ENCODE measurements at places on chromosomes 7 and 10.

GRCh38 chr7:42485301-42485766, 248.3 kb upstream of the GLI3 start:
- DNase-seq = no peak

DNA sequence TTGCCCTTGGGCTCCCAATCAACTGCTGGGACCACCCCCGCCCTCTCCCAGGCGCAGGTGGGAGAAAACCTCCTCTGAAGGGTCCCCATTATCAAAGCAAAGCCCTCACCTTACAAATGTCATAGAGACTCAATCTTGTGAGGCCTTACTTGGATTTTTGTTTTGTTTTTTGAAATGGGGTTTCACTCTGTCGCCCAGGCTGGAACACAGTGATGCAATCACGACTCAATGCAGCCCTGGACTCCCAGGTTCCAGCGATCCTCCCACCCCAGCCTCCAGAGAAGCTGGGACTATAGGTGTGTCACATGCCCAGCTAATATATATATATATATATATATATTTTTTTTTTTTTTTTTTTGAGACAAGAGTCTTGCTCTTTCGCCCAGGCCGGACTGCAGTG, 57.5 kb upstream of the WIPI2 start:
- DNase-seq = no peak

DNA sequence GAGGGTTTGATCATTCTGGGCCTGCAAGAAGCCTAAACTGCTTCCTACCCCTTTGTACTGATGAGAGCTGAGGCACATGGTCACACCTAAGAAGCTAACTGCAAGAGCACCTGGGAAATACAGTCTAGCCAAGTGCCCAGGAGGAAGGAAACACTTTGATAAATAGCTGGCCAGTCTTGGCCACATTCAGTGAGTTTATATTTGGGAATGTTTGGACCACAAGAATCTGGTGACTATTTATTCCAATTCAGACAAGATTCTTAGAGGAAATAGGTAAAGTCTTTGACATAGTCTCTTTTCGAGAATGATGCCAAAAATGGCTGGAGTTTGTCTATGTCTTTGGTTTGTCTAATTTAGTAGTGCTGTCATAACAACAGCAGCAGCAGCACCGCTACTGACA, 213.6 kb downstream of the KIF20B start:
- DNase-seq = no peak

DNA sequence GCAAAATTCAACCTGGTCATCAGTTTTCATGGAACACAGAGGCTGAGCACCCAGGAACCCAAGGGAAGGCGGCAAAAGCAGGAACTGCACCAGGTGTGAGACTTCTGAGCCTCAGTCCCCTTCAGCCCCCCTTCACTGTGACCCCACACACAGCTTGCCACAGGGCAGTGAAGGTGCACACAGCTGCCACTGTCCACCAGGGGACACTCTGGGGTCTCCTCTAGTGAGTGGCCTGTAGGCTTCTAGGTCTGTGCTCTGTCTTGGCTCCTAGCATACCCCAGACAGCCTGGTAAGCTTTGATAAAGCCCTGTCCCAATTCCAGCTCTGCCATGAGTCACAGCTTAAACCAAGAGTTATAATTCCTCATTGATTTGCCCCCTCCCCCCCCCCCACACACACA, 12.1 kb downstream of the KCNH2 start:
- DNase-seq = no peak

GRCh38 chr7:106504645-106505044, 156.3 kb downstream of the CCDC71L start:
- DNase-seq = no peak

DNA sequence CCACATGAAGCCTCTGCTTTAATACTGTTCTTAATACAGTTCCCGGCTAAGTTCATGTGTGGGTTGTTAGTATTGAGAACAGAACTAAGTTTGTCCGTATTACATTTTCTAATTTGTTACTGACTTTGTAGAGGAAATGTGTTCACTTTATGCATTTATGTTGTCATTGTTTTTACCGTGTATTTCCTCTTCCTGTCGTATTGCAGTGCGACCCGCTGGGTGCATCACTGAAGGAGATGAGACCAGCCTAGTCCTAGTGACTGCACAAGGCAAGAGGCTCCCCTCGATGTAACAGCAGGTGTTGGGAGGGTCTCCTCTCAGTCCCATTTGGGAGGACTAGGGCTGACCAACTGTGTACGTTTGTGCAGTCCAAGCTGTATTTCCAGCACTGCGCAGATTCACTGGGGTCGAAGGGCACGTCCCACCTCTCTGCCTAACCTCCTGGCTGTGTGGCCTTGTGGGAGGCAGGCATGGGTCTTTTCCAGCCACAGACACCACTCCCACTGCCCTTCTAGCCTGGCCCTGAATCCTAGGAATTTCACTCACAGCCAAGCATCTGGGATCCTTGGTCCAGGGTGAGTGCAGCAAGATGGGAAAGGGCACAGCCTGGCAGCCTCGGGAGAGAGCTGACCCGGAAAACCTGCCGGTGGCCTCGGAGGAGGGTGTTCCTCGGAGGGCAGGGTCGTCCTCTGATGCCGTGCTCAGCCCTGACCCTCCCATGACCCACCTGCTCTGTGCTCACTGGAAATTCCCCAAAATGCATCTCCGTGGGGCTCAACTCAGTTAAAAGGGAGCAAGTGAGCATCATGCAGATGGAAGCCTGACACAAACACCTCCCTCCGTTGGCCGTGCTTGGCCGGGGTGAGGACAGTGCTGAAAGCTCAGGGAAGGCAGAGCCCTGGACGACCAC, 63.9 kb upstream of the FAM20C start:
- DNase-seq = no peak

Measured in DMS79 (cell line).